ENCODE measurements at places on chromosomes 2 and 18.

DNA sequence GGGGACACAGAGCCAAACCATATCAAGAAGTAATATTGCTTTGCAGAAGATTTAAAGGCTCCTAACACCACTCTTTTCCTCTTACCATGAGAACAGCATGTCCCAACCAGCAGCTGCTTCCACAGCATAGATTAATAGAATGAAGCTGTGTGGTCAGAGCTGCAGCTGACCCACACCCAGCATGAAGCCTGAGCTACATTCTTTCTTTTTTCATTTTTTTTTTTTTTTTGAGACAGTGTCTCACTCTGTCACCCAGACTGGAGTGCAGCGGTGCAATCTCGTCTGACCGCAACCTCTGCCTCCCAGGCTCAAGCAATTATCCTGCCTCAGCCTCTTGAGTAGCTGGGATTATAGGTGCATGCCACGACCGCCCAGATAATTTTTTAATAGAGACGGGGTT is 289.8 kb downstream of the RAD51AP2 start:
- no peak for DNase-seq

- no peak for DNase-seq
These were observed 180.0 kb upstream of the CCDC150 start for GRCh38 chr2:196459539-196459938.

GRCh38 chr2:8827729-8828128 is 9.7 kb downstream of the KIDINS220 start:
- DNase-seq: no peak

- DNase-seq: no peak
These were observed 13.4 kb upstream of the NEMP2 start for GRCh38 chr2:190547886-190548285.

DNA sequence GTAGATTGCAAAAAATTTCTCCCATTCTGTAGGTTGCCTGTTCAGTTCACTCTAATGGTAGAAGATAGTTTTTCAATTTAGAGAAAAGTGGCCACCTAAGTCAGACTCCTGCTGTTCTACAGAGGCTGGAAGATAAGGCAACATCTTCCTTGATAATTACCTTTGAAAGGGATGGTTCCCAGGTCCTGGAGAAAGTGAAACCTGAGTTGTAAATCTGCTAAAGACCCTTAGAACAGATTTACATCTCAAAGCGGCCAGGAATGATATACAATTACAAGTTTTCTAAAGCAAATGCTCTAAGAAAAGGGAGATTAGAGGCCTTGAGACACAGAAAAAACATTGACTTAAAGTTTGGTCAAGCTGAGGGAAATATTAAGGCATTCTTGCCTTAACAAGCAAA is 1350.2 kb upstream of the FAM98A start:
- no peak for DNase-seq

DNA sequence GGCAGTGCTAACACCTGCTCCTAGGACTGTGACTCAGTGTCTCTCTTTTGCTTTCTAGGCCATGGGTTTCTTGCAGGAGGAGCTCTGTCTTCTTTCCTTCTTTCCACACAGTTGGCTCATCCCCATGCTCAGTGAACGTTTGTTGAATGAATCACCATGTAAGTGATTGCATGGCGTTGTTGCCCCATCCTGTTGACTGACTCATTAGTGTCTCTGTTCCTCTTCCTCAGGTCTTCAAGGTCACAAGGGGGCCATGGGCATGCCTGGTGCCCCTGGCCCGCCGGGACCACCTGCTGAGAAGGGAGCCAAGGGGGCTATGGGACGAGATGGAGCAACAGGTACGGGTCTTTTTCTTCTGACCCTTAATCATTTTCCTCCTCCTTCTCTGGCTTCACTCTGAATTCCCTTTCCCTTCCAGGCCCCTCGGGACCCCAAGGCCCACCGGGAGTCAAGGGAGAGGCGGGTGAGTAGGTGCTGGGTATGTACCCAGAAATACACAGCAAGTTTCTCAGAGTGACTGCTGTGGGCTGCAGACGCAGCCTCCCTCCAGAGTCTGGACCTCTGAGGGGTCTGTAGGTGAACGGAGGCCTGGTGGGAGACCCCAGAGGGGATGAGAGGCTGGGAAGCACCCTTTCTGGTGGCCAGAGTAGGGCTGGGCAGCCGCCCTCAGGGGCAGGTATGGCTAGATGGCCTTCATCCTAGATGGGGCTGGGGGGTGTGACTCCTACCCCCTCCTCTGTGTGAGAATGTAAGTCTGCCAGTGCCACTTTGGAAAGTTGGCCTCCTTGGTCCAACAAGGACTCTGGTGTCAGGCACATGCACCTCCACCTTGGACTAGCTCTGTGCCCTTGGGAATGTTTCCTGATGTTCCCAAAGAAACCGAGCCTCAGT is 32.4 kb downstream of the MARCO start:
- no peak for DNase-seq

DNA sequence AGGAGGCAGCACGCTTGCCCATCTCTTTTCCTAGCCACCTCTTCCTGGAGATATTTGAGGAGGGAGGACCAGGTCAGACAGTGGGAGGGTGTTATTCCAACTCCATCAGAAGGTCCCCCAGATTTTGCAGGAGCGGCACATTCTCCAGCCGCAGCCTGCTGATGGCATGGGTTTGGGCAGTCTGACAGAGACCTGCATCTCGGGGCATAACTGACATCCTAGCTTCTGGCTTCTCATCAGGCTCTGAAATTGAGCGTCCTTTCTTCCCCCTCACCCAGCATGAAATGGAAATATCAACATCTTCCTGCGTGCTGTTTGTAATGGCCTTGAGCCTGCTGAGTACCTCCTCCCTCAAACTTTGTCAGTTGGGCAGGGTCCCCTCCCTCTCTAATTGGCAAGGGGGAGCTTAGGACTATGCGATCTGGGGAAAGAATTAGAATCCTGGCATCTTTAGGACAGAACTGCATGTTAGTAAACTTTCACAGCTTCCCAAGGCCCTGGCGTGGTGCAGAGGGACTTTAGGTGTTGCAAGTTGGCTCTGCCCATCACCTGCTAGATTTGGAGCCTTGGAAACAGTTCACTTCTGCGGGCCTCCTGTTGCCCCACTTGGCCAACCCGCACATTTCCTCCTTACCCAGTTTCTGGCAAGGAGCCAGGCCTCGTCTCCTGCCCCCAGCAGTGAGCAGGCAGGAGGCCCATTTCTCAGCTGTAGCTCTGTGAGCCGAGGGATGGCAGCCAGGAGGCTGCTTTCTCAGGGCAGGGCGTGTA is 2.2 kb downstream of the ITM2C start:
- DNase-seq: no peak

GRCh38 chr2:158501301-158501700 is 44.5 kb downstream of the PKP4 start:
- peak; percentile 46 for DNase-seq

- no peak for DNase-seq
These were observed 307.8 kb downstream of the NDUFA10 start for GRCh38 chr2:239717319-239717675.

Data from NCI-H2107 (cell line).